ENCODE measurements at places on chromosomes 2 and 18.

DNA sequence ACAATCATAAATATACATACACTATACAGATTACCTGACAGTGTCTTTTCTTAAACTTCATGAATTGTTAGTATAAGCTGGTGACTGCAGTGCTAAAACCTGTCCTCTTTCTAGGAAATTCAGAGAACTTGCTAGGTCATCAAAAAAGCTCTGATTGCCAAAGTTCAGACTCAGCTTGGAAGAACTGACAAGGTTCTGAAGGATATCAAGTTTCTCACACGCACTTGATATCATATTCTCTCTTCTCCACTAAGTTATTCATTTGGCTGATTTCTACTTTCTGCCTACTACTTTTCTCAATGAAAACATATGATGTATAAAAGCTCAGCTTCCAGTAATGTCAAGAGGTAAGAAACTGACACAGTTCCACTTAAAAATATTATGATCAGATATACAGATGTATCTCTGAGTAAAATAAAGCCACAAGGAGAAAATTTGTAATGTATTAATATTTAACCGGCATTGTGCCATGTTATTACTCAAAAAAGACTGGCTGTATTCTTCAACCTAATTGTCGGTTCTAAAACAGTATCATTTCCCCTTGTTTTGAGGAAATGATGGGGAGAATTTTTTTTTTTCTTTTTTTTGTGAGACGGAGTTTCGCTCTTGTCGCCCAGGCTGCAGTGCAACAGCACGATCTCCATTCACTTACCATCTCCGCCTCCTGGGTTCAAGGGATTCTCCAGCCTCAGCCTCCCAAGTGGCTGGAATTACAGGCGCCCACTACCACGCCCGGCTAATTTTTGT lies 2.4 kb downstream of the OSBPL1A start:
- DNase-seq: no peak

DNA sequence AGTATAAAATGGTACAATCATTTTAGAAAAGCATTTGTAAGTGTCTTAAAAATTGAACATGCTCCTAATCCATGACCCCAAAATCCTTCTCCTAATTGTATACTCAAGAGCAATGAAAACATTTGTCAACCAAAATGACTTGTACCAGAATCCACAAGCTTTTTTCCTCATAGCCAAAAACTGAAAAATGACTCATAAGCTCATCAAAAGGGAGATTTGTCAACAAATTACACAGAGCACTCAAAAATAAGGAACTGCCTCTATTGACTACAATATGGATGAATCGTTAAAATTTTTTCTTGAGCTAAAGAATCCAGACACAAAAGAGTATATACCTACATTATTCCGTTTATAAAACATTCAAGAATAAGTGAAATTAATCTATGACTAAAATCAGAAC lies 544.8 kb downstream of the ARHGAP15 start:
- no peak for DNase-seq

DNA sequence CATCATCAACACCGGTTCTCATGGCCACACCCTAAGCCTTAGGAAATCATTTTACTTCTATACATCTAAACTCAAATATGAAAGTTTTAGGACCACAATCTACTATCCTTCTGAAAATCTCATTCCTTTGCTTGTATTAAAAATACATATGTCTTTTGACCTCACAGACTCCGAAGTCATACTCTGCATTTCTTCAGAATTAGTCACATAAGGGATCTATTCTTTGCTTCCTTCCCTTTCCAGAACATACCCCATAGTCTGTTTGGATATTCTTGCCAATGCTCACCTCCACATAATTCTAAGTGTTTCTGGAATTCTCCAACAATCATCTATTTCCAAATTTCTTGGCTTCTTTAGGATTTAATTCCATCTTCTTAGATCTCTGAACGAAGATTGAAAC lies 14.2 kb upstream of the DSG1 start:
- no peak for DNase-seq

- no peak for DNase-seq
Measured at GRCh38 chr2:238998801-238999200, 150.9 kb downstream of the TWIST2 start.

- DNase-seq: no peak
Measured at GRCh38 chr2:36451512-36451911, 95.9 kb downstream of the CRIM1 start.

DNA sequence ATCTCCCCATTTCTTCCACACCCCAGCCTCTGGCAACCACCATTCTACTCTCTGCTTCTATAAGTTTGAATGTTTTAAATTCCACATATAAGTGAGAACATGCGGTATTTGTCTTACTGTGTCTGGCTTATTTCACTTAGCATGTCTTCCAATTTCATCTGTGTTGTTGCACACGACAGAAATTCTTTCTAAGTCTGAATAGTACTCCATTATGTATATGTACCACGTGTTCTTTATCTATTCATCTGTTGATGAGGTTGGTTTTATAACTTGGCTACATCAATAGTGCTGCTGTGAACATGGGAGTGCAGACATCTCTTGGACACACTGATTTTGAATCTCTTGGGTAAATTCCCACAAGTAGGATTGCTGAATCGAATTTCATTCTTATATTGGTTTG lies 31.8 kb upstream of the MTX2 start:
- DNase-seq: no peak

DNA sequence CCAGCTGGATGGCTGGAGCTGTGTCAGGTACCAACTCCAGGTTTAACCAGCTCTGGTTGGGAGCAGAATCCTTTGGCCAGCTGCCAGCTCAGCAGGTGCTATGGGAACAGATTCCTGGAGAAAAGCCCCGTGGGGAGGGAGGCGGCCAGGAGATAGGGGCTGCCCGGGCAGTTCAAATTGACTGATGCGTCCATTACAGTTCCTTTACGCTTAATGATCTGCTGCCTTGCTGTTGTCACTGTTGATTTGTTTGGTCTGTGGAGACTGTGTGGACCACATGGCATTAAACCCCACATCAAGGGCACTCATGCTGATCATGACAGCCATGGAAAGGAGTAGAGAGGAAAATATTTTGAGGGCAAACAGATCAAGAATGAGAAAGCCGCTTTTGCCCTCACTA lies 200.0 kb downstream of the TSN start:
- no peak for DNase-seq

DNA sequence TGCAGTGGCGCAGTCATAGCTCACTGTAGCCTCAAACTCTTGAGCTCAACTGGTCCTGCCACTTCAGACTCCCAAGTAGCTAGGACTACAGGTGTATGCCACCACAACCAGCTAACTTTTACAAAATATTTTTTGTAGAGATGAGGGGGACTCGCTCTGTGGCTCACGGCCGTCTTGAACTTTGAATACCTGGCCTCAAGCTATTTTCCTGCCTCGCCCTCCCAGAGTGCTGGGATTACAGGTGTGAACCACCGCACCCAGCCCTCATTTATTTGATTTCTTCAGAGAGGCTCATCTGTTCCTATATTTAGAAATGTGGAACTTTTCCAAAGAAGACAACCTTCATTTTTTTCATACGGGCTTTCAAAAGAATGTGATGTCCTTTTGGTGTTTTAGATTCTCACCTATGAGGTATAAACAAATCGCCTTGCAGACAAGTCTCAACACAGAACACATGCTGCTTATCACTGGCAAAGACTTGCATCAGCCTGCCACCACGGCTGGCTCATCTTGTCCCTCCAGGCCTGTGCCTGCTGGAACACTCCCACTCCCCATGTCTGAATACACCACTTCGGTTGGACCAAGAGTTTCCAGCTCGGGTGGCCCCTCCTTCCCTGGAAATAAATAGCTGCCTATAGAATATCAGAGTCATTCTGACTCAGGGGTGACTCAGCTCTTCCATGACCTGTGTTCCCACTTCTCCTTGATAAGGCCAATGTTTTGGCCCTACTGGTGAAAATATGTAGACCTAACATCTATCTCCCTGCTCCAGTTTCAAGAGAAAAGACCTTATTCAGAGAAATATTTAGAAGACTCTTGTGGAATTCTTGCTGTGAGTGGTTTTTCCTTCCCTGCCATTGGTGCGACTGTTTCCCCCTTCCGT lies 202.6 kb downstream of the TGIF1 start:
- DNase-seq: peak; percentile 42

DNA sequence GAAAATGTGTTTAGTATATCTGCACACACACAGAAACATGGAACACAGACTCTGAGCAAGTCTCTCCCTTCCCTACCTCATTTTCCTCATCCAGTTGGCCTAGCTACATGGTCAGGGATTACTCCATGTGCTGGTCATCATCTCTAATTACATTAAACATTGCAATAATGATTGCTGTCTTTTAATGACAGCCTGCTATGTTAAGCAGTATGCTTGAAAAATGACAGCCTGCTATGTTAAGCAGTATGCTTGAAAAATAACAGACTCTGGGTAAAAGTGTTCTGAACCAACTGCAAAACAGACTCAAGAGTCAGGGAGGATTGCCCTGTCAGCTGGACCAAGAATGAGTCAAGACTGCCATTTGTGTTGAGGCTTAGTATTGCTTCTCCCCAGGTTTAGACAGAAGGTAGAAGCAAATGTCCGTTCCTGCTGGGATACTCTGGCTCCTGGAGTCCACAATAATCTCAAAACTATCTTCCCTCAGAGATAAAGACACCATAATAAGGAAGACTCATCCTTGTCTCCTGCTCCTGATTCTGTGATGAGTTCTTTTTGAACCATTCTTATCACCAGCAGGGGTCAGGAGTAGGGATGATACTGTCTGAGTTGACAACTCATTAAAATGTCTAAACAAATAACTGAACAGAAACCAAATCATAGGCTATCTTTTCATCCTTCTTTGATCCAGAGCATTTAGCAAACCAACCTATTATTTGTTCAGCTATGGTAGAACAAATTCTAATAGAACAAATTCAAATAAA lies 57.7 kb downstream of the CCDC93 start:
- no peak for DNase-seq

DNA sequence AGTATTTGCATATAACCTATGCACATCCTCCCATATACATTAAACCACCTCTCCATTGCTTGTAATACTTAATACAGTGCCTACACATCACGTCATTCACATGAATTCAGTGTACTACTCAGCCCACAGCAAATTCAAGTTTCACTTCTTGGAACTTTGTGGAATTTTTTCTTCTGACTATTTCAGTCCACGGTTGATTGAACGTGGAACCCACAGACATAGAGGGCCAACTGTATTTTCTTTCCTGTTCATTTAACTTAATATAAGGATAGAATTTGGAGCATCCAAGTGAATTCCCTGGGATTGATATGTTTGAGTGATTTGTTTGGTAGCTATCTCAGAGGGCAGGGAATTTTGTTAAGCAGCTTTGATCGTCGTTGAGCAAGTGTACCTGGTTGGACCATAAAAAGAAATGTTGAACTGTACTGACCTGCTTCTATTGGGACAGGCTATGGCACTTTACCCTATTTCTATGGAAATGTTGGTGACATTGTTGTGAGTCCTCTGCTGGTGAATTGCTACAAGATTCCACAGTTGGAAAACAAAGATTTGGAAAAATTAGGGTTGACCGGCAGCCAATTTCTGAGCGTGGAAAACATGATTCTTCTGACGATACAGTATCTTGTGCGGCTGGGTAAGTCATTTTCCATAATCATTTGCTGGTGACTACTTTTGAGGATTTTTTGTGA lies 156.6 kb downstream of the ESCO1 start:
- DNase-seq: no peak

DNA sequence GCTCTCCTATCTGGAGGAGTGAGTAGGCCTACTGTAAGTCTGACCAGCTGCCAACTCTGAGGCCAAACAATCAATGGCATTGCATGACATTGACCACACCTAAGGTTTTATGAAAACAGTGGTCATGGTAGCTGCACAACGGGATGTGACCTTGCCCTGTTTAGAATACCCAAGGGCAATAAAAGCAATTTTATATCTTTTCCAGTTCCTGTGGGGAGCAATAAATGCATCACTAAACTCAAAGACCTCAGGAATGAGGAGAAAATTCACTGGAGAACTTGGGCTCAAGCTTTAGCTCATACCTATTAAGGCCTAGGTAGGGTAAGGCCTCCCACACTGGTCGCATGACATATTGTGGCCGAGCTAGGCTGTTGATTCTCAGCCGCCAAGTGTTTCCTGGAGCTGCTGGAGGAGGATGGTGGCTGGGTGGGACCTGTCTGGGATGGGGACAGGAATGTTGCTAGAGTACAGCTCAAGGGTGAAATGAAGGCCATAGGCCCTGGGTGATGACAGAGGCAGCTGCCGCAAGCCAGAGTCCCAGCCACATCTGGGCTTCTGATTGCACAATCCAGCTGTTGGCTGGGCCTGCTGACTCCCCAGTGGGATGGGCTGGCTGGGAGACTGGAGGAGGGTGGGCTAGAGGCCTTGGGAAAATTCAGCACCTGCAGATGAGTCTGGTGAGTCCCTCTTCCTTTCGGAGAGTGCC lies 313.7 kb downstream of the CYP26B1 start:
- no peak for DNase-seq

GRCh38 chr2:240596491-240596931 lies 10.0 kb downstream of the CAPN10 start:
- DNase-seq: no peak

DNA sequence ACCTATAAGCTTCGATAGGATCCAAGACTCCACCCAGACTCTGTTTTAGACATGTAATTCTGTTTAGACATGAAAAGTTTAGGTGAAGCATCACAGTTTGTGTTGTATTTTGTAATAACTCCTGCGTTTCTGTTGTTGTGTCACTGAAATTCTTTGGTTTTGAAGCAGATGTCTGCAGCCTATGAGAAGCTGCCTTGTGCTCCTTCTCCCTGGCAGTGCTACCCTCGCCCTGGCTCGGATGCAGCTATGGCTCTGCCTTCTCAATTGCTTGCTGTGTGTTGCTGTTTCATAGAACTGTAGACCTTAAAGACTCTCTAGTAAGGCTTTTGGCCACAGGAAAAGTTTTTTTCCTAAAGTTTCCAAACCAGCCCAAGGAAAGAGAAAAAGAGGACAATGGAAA lies 40.2 kb upstream of the ZNF638 start:
- no peak for DNase-seq

DNA sequence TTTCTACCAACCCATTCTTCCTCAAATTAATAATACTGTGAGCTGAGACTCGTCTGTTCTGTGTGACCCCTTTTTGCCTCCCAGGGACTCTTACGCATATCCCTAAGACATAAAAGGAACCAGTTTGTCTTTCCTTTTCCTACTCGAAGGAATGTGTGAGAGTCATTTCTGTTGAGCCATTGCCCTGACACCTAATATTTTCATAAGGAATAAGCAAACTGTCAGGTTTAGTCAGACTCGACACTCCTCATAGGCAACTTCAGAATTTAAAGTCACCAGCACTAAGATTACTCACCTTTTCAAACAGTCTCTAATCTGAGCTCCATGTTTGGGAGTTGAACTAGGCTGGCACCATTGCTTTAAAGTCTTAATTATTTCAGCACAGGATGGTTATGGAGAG lies 305.5 kb downstream of the IKZF2 start:
- no peak for DNase-seq

- no peak for DNase-seq
Measured at GRCh38 chr2:85736456-85737355, 17.1 kb upstream of the ATOH8 start.

DNA sequence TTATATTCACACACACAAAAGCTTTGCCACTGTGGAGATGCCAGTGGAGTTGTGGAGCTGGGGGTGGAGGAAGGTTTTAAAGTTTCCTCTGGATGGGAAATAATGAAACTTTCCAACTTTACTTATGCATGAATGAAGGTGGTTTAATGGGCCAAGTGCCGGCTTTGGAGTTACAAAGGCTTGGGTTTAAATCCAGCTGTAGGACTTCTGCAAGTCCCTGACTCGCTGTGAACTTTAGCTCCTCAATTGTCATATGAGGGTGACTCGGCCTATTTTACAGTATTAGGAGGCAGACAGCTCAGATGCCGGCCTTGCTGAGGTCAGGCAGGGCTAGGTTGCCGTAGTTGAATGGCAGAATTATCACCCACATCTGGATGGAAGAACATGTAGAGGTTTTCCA lies 415.8 kb upstream of the TRIB2 start:
- no peak for DNase-seq

Data from activated T-cell treated with anti-CD3 and anti-CD28 coated beads for 4 hours (primary cell).